NCI-H2029 treated with DMSO at 0.1 percent for 48 hours (cell line): ENCODE measurements at places on chromosomes 7 and 10.

DNA sequence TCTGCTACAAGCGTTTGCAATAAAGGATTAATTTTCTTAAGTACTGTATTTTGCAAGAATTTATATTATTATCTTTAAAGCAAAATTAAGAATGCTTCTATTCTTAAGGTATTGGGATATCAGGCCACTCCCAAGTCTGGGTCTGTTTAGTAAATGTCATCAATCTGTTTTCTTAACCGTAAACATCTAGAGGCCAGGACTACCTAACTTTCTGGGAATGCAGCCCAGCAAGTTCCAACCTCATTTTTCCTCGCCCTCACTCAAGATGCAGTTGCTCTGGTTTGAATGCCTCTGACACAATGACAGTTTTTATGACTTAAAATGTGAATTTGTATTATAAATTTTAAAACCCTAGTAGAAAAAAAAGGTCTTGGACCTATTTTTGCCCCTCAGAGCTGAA lies 143.5 kb downstream of the INHBA start:
- no peak for DNase-seq

DNA sequence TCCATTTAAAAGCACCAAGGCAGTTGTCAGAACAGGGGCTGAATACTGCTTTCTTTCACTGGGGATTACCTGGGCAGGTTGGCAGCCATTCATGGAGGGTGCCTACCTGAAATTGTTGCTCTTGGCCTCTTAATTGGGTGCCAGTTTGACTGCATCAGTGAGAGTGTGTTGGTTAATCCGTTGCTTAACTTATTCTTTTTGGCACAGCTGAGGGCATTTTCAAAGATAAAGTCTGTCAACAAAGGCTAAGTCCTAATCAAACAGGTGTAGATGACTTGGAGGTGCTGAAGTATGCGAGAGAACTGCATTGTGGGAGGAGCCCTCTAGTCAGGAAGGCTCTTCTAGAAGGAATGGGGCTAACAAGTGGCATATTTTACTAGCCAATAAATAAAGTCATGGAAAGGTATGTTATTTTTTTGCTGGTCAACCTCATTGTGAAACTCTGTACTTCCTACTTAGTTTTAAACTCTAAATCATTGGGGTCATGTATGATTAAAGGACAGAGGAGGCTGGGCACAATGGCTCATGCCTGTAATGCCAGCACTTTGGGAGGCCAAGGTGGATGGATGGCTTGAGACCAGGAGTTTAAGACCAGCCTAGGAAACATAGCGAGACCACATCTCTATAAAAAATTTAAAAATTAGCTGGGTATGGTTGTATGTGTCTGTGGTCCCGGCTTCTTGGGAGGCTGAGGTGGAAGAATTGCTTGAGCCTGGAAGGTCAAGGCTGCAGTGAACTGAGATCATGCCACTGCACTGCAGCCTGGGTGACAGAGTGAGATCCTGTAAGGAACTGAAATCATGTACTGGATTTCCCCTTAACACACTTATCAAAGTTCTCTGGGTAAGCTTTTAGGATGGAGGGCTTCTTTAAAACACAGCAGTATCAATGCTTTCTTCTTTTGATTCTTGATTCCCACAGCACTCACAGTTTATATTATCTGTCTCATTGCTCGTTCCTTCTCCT lies 134.1 kb downstream of the LRMDA start:
- DNase-seq, result no peak

DNA sequence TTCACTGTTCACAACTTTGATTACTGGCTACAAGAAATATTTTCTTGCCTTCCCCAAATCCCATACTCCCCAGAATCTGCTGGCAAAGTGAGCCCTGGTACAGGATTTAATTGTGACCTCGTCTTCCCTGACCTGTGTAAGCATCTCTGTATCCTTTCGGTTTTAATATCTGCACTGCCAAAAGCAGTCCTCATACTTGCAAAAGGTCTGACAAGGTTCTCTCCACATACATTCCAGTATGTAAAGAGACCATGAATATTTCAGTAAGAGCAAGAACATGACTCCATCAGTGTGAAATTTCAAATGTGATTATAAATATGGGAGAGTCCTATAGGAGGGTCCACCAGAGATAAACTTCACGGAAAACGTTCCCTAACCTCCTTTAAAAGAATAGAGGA lies 134.0 kb upstream of the TCF7L2 start:
- DNase-seq, result no peak

- no peak for DNase-seq
These were observed 48.3 kb downstream of the EBF3 start for GRCh38 chr10:129915526-129916378.

- no peak for DNase-seq
These were observed 12.3 kb downstream of the MRPS24 start for GRCh38 chr7:43856996-43857395.

DNA sequence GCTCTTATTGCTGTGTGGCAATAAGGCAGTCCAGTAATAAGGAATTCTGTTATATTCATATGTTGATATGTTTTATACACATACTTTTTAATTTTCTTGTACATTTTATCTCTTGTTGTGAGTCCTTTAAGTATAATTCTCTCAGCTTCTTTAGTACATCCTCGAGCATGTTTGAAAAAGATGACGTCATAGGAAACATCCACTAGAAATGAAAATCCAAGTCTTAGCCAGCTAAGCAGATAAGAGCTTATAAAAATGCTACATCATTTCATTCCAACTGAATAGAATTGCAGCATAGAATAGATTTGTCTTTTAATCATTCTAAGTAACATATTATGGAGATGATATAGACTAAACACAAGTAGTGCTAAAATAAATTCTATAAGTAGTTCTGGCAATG lies 283.7 kb upstream of the FZD1 start:
- DNase-seq, result no peak

GRCh38 chr10:52644373-52645186 lies 128.0 kb downstream of the MBL2 start:
- no peak for DNase-seq

DNA sequence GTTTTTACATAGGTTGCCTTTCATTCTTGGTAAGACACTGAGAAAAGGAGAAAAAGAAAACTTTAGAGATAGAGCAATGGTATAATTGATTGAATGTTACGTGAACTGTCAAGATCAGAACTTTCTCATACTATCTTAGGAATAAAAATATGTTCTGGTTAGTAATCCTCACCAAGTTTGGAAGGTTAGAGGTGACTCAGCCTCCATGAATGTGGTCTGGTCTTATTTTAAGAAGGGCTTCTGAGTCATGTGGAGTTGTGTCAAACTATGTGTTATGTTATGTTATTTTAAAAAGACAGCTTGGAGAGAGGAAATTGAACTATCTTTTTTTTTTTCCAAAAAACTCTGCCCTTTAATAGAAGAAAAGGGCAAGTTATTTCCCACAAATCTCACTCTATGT lies 458.6 kb upstream of the KLF6 start:
- no peak for DNase-seq

- peak; percentile 78 for DNase-seq
These were observed 40.9 kb downstream of the NSUN6 start for GRCh38 chr10:18610517-18610916.

- DNase-seq, result no peak
These were observed 82.4 kb upstream of the SLC13A1 start for GRCh38 chr7:123282181-123282580.

DNA sequence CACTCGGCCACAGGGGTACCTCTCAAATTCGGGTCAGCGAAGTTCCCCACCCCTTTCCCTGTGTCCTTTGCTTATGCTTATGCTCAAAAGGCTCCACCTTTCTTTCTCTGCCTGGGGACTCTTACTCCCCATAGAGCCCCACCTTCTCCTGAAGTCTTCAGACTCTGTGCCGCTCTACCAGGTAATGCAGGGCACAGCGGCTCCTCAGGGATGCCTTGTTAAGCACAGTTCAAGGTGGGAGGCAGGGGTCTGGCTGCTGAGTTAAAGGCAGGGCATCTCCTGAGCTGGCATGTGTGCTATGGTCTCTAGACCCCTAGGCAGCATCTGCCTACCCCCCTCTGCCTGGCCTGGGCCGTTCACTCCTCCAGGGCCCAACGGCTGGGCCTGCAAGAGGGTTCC lies 3.0 kb upstream of the CXCL12 start:
- no peak for DNase-seq

DNA sequence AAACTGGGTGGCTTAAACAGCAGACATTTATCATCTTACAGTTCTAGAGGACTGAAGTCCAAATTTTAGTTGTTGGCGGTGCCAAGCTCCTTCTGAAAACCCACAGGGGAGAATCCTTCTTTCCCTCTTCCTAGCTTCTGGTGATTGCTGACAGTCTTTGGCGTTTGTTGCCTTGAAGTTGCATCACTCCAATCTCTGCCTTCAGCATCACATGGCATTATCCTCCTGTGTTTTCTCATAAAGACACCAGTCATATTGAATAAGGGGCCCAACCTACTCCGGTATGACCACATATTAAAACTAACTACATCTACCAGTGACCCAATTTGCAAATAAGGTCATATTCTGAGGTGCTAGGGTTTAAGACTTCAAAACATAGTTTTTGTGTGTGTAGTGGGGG lies 472.1 kb upstream of the IGFBP3 start:
- no peak for DNase-seq

- DNase-seq, result no peak
These were observed 694.1 kb downstream of the TYW1 start for GRCh38 chr7:67690700-67691099.

- no peak for DNase-seq
These were observed 81.3 kb downstream of the C10orf105 start for GRCh38 chr10:71638064-71638821.

GRCh38 chr7:158026636-158027265 lies 560.9 kb downstream of the PTPRN2 start:
- no peak for DNase-seq

- no peak for DNase-seq
These were observed 8.0 kb downstream of the PDGFA start for GRCh38 chr7:511476-512145.

DNA sequence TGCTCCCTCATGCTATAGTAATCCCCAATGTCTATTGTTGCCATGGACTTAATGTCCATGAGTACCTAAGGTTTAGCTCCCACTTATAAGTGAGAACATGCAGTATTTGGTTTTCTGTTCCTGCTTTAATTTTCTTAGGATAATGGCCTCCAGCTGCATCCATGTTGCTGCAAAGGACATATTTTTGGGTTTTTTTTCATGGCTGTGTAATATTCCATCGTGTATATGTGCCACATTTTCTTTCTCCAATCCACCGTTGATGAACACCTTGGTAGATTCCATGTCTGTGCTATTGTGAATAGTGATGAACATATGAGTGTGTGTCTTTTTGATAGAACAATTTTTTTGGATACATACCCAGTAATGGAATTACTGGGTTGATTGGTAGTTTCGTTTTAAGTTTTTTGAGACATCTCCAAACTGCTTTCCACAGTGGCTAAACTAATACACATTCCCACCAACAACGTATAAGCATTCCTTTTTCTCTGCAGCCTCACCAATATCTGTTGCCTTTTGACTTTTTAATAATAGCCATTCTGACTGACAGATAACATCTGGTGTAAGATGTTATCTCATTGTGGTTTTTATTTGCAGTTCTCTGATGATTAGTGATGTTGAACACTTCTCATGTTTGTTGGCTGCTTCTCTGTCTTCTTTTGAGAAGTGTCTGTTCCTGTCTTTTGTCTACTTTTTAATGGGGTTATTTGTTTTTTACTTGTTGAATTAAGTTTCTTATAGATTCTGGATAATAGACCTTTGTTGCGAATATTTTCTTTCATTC lies 68.8 kb upstream of the IFRD1 start:
- DNase-seq, result no peak

GRCh38 chr10:93913706-93914105 lies 19.9 kb downstream of the SLC35G1 start:
- DNase-seq, result no peak

- DNase-seq, result peak; percentile 24
These were observed 22.4 kb upstream of the IFIT2 start for GRCh38 chr10:89279421-89279869.

DNA sequence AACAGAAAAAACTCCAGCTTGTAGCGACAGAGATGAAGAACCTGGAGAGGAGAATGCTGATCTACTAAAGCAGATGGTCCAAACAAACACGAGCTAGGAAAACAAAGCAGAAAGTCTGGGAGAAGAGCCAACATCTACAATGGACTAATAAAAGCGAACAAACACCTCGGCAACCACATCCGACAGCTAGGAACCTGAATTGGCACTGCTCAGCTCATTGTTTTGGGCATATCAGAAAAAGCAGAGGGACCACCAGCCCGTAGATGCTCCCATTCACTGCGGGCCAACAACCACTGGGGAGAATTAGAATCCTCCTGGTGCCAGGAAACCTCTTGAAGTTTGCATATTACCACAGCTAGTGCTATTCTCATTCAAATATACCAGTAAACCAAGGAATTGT lies 204.7 kb downstream of the NXPH1 start:
- peak; percentile 99 for DNase-seq

GRCh38 chr10:69179089-69179742 lies 818 bp upstream of the SUPV3L1 start:
- DNase-seq, result no peak

GRCh38 chr10:18294633-18295032 lies 154.4 kb downstream of the CACNB2 start:
- DNase-seq, result no peak

- DNase-seq, result peak; percentile 80
These were observed 57.5 kb upstream of the SP4 start for GRCh38 chr7:21370283-21370982.

DNA sequence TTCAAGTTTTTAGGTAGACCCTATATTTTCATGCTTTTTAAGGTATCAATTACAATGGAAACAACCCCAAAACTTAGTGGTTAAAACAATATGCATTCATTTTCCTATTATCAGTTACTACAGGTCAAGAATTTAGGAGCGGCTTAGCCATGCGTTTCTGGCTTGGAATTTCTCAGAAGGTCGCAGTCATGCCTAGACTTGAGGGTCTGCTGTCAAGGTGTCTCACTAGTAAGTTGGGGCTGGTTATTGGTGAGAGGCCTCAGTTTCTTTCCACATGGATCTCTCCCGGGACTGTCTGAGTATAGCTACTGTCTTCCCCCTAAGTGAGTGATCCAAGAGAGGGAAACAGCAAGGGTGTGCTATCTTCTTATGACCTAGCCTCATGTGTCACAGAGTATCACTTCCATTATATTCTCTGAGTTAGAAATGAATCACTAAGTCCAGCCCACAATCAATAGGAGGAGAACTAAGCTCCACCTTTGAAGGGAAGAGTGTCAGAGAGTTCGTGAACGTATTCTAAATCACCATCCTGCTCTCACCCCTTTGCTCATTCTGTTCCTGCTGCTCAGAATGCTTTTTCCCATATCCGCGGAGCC lies 80.5 kb downstream of the RTKN2 start:
- DNase-seq, result no peak

DNA sequence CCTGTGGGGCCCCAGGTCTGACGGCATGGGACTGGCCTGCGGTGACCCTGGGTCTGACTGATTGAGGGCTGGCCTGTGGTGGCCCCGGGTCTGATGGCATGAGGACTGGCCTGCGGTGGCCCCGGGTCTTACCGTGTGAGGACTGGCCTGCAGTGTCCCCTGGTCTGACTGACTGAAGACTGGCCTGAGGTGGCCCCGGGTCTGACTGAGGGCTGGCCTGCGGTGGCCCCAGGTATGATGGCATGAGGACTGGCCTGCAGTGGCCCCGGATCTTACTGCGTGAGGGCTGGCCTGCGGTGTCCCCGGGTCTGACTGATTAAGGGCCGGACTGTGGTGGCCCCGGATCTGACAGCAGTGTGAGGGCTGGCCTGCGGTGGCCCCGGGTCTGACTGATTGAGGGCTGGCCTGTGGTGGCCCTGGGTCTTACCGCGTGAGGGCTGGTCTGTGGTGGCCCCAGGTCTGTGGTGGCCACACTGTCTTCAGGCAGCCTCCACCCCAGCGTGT lies 10.9 kb downstream of the JAKMIP3 start:
- no peak for DNase-seq
